ENCODE measurements at places on chromosomes 3 and 15. TPM values are rescaled to one million over a fixed set of nuclear protein-coding genes. Genes with fewer than 3 reads are reported as not detected.
A peak's percentile ranks its signal among the peaks of the same experiment; 100 is the strongest.

Gene DPPA2
- not detected for polyA plus RNA-seq

Gene LMAN1L
- polyA plus RNA-seq = not detected

Gene SERINC4
- polyA plus RNA-seq = not detected

Gene RYR3
- not detected for polyA plus RNA-seq

Gene CD200R1
- polyA plus RNA-seq = 0.05 TPM

Gene FOXB1
- not detected for polyA plus RNA-seq

Gene CD96
- polyA plus RNA-seq = 0.05 TPM

Gene GATM
- polyA plus RNA-seq = 0.10 TPM

Gene SEMA5B
- polyA plus RNA-seq = not detected

DNA sequence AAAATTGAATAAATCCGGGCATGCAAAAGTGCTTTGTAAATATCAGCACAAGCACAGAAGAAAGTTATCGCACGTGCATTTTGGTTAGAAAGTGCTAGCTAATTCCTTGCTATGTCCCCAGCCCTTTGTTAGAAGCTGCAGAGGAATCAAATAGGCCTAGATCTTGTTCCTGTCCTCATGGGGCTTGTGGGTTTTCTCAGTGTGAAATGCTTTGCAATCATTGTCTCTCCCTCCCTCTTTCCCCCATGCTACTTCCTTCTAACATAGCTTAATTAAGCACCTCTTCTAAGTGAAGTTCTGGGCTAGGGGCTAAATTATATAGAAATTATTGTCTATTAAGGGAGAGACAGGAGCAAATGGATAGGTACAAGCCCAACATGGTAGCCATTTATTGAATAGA, 271.7 kb downstream of the RPLP1 start:
- DNase-seq = no peak

GRCh38 chr3:70064194-70064779, 64.8 kb downstream of the SAMMSON start:
- DNase-seq = peak; percentile 38

DNA sequence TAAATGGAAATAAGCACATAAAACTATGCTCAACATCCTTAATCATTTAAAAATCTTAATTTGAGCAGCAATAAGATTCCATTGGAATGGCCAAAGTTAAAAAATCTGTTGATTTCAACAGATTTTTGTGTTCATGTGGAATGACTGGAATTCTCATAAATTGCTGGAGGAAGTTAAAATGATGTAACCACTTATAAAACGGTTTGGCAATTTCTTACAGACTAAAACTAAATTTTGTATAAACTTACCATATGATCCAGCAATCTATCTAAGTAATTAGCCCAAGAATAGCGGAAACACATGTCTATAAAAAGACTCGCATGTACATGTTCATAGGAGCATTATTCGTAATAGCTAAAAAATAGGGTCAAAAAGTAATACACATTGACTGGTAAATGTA, 1713.6 kb downstream of the SI start:
- DNase-seq = no peak

DNA sequence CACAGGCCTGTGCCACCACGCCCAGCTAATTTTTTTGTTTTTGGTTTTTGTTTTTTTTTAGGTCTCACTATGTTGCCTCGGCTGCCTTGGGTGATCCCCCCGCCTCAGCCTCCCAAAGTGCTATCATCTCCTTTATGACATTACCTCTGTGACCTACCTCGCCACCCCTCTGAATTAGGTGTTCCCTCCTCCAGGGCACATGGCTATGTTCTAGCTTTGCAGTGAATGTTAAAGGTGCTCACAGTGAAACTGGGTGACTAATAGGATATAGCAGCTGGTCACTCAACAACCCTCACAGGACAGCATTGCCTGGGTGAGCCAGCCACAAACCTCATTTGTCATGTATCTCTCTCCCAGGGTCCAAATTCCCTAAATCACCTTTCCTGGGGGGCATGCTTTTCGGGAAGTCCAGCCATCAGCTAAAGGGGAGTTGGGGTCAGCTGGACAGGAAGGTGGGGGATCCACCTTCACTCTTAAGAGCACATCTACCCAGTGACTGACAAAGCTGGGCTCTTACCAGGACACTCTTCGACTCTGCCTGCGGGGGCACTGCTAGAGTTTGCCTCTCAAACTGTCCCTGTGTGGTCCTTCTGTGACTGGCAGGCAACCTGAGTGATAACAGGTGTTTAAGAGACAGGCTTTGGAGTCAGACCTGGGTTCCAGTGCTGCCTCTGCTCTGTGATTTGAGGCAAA, 1.6 kb upstream of the TTLL3 start:
- peak; percentile 43 for DNase-seq

DNA sequence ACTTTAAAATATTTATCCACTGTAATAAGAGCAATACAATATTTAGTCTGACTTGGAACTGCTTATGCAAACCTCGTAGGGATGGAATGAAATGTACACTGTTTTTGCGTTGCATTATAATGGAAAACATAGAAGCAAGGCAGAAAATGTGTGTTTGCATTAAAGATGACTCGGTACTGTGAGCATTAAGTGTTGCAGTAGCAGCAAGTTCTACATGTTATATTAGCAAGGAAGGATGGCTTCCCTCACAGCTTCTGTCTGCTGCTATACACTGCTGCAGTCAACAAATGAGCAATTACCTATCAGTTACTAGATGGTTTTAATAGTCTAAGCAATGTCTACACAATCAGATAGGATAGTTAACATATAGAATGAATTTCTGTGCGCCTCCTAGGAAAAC, 75.4 kb downstream of the CDIN1 start:
- peak; percentile 33 for DNase-seq

- no peak for DNase-seq
These were observed 70.0 kb upstream of the ABHD2 start for GRCh38 chr15:89018207-89018606.

DNA sequence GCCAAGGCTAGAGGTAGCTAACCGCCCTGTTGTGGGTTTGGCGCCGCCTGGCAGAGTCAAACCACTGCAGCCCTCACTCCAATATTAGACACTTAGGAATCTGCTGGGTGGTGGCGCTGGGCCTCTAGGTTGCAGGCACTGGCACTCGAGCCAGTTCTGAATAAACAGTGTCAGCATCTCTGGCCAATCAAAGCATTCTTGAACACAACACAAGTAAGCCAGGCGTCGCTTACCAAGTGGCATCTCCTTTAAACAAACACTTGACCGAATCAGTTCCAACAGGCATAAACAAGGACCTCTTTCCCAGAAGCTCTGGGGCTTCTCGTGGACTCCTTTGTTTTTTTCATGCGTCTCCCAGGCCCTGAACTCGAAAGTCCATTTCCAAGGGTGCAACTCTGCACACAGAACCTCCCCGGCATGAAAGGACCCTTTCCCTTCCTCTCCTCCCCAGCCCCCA, 82.3 kb downstream of the LRIG1 start:
- DNase-seq = no peak

DNA sequence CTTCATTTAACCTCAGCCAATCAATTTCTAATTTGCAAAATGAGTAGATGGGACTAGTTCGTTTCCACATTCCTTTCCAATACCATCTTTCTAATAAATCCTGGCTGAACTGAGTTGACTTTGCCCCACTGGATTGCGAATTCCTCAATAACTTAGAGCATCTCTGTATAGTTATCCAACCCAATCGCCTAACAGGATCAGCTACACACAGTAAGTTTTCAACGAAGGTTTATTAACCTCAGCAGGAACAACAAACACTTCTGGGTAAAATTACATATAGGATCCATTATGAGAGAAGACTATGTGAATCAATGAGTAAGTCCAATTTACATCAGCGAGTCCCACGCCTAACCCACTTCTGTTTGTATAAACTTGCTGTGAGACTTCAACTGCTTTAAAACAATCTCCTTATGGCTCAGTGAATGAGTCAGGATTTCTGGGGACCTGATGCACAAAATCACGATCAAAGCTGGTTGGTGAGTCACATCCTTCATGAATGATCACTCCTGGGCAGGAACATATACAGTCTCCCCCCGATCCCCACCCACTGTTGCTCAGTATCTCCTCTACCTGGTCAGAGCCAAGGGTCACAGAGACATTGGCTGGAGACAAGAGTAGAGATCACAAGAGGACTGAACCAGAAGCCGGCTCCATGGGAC, 142.8 kb downstream of the EDEM1 start:
- DNase-seq = peak; percentile 90

DNA sequence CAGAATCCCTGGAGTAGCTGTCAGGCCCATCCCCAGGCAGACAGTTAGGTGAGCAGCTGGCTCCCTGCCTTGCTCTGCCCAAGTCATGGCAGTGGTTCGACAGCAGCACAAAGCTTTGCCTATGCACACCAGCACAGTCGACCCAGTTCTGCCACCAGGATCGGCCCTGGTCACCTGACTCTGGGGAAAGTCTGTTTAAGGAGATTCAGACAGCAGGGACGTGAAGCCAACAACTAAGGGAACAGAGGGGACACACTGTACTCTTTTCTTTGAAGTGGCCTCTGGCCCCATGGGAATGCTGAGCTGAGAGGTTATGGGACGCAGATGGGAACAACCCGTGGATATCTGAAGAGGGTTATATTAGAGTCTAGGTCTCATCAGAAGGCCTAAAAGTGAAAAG, 134.8 kb downstream of the CHDH start:
- DNase-seq = no peak

- DNase-seq = peak; percentile 6
These were observed 107.2 kb upstream of the RASGRP1 start for GRCh38 chr15:38671675-38672254.

DNA sequence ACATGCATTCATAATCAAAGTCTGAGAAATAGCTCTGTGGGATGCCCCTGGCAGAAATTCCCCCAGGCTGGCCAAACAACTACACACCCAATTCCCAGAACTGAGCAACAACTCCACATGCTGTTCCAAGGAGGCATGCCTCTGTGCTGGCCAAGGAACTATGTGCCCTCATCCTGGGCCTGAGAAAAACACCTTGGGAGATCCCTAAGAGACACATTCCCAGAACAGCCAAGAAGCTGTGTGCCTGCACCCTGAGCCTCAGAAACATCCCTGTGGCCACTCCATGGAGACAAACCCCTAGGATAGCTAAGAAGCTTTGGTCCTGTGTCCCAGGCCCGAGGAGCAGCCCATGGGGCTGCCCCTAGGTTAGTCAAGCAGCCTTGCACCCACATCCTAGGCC, 92.3 kb upstream of the MME start:
- DNase-seq = no peak

GRCh38 chr15:67101911-67102598, 36.7 kb downstream of the SMAD3 start:
- DNase-seq = peak; percentile 87

DNA sequence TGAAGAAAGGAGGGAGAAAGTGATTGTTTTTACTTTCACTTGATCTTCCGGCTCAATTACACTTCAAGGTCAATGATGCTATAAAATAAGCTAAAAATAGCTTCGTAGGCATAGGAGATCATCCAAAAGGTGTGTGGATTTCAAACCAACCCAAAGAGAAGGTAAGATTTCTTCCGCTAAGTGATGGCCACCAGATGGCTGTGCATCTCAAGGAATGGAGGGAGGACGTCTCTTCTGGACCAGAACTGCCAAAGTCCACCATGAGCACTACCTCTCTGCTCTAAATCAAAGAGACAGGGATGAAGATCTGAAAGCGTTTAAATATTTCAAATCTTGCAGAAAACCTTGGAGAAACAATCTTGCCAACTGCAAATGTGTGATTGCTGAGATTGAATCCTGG, 199.1 kb upstream of the ZPLD1 start:
- DNase-seq = peak; percentile 27

GRCh38 chr15:45320581-45321205, 57.7 kb downstream of the GATM start:
- no peak for DNase-seq

DNA sequence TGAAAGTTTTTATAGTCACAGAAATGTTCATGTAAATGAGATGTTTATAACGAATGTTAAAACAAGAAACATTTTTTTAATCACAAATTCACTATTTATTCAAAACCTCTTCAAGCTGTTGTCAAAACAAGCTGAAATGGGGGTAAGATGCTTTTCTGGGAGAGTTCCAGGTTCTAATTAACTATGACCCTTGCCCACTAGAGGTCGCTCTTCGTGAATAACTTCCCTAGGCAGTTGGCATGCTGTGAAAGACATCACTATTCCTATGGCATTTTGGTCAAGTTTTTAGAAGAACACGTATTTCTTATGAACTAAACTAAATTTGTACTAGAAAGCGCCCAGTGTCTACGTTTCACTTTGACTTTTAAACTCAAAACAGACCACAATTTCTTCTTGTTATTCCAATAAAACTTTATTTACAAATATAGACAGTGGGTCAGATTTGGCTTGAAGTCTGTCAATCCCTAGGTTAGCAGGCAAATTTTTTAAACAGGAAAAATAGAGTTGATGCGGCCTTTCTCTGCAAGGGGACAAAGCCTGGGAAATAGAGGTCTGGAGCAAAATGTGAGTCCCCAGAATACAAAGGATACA, 62.8 kb upstream of the CMTM8 start:
- DNase-seq = peak; percentile 55

- DNase-seq = peak; percentile 73
These were observed at the start of gene ZNF619 for GRCh38 chr3:40476478-40477470. Gene ZNF619, plus strand, starts transcription at chr3:40477122. Its CDS starts 858 bp downstream, at chr3:40477980.

DNA sequence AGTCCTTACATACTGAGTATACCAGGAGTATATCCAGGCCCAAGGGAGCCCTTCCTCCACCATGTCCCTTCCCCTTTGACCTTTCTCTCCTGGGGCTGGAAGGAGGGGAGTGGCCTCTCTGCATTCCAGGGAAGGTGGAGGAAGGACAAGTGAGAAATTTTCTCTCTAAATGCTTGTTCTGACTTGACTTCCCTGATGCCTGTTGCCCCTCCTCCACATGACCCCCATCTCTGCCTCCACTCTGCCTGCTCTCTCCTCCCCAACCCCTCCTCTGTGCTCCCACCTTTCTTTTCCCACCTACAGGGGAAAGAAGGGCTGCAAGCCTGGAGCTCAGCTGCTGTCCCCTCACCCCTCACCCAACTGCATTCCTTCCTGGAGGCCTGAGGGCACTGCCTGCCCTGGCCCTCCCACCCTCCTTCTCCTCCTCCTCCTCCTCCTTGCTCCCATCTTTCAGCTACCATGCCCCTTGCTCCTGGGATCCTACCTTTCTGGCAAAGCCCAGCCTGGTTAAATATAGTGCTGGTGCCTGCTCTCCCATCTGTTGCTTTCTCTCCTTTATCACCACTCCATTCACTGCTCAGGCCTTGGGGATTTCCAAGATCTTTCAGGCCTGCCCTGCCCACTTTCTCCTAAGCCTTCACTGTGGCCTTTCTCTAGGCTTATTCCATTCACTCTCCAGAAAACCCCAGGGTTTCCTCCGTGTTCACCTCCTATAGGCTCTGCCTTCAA, 8.5 kb upstream of the DAG1 start:
- peak; percentile 57 for DNase-seq

DNA sequence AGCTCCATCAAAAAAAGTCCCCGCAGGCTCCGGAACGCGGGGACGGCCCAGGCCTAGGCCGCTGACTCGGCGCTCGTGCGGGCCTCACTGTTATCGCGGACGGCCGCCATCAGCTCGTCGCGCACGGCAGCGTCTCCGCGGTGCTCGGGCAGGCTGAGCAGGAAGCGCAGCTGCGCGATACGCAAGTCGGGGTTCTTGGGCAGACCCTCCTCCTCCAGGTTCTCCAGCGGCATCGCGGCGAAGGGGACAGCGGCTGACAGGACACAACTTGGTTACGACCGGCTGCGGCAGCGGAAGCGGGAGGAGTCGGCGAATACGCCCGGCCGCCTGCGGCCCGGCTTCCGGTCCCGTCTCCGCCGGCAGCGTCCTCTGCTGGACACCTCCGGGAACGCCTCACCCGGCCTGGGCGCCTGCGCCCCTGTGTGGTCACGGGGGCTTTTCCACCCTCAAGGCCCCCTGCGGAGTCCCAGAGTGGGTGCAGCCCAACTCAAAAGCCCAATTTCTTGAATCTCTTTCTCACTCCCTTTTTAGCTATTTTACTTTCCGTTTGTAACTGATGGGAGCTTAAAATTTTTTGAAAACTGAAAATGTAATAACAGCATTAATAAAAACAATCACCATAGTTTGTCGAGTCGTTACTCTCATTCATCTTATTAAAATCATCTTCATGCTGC, at the start of gene PSMD6:
PSMD6 (minus strand) TSS at position 308 of the 674 bp plus-strand sequence; CDS start at position 233, 75 bp downstream.
- DNase-seq = peak; percentile 79
